ENCODE measurements at places on chromosomes 2 and 18.

- no peak for DNase-seq
These were observed 127.6 kb downstream of the TDRD15 start for GRCh38 chr2:21251216-21251980.

DNA sequence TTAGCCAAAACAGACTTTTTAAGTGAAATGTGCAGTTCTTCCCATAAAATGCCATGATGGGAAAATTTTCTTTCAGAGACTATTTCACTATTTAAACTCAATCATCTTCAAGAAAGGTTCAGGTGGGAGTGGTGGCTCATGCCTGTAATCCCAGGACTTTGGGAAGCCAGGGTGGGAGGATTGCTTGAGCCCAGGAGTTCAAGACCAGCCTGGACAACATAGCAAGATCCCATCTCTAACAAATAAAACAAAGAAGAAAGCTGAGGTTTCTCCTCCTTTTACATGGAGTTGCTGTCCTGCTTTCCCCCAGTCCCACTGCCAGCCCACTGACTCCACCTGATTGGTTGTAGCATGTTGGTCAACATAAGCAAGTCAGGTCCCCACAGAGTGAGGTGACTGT lies 25.8 kb upstream of the SOS1 start:
- no peak for DNase-seq

- no peak for DNase-seq
These were observed 300.0 kb upstream of the REV1 start for GRCh38 chr2:99789849-99790248.

DNA sequence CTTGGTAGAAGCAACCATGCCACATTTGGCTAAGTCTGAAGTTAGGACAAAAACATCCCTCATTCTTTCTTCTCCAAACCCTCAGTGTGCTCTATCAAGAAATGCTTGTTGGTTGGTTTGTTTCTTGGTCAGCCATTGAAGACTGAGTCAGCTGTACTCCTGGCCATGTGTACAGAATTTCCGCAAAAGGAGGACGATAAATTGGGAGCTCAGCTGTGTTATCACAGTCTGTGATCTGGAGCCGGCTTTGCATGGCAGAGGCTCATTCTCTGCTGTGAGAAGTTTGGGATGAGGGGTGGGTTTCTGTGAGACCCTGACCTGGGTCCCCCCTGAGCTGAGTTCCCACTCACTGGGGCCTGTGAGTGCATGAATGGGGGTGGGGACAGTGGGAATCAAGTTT lies 26.3 kb upstream of the E2F6 start:
- DNase-seq = no peak

- no peak for DNase-seq
These were observed 59.5 kb downstream of the MFSD6 start for GRCh38 chr2:190467575-190468083.

GRCh38 chr2:162579169-162579568 lies 235.2 kb downstream of the GCA start:
- DNase-seq = no peak

DNA sequence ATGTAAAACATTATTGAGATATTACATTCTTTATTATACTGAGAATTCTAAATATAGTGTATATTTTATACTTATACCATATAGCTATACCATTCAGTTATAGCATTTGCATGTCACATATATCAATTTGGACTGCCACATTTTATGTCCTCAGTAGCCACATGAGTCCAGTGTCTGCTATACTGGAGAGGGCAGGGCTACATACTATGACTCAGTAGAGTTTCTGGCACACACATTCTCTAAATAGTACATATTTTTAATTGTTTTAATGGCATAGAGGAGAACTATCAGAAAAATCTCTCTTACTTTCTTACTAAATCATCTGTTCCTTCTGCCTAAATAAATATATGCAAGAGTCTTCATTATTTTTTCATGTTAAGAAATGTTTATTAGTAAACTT lies 55.4 kb upstream of the COL5A2 start:
- DNase-seq = no peak

DNA sequence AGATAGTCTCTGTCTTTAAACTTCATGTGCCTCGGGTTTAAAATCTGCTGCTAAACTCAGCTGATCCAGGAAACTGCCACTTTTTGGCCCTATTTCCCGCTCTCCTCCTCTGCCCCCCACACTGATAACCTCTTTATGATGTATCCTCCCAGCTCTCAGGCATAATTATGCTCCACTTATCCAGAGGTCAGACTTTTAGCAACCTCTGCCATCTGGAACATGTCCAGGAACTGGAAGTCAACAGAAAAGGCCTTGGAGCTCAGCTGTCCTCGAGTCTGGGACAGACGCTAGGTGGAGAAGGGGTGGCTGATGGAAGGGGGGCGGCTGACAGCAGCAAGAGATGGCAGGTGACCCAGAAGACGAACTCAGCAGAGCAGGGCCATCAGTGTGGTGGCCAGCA lies 41.2 kb downstream of the ASAP2 start:
- no peak for DNase-seq

- no peak for DNase-seq
These were observed 563.1 kb upstream of the PIK3C3 start for GRCh38 chr18:41391616-41392595.

- no peak for DNase-seq
These were observed 94.4 kb downstream of the SGPP2 start for GRCh38 chr2:222518570-222519381.

DNA sequence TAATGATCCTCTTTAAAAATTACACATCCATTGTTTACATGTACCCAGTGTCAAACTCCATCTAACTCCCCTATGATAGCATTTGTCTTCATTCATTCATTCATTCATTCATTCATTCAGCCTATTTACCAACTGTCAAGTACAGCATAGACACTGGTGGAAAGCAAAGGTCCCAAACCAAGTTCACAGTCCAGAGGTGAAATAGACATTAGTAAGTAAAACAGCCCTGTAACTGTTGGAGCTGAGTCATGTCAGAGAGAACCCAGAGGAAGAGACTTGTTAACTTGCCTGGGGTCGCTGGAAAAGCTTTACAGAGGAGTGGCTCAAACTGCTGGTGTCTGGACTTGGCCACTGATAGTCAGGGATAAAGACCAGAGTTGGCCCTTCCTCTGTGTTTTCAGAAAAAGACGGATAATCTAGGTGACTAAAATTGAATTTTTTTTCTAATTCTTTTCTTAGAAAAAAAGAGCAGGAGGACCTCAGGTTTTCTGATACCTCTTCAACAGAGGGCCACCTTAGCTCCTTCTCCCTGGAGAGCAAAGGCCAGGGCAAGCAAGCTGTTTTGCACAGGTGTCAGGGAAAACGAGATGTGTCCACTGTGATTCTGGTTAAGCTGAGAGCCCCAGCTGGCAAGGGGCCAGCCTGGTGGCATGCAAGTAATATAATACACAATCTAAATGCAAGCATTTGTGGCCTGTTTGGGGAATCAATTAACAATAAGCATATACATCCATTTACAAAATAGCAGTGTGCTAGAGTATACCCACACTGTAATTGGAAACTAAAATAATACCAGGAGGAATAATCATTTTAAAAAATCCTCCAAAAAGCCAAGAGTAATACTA lies 96.7 kb upstream of the SLC14A2 start:
- DNase-seq = no peak

- DNase-seq = peak; percentile 2
These were observed 6.9 kb downstream of the OTX1 start for GRCh38 chr2:63057249-63058143.

DNA sequence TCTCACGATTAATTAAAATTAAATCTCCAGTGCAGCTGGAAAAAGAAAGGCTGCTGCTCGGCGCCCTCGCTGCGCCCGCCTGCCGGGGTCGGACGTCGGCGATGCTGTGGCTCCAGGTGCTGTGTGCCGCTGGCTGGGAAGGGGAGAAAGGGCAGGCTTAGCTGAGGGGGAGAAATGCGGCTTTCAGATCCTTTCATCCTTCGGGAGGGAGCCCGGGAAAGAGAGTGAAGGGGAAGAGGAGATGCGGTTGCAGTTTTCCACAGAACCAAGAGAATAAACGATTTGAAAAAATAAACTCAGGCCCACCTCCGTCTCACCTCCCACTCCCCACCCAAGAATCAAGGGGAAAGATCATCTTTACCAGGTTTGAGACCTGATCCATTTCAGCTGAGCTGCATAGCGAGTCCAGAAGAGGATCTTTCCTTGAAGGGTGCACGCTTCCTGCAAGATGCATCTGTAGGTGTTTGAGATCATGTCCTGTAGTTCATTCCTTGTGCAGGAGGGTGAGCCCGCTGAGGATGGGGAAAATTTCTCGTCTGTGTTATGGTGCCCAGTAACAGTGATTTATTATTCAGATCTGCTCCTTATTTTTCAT lies 495 bp downstream of the TMEM169 start:
- peak; percentile 12 for DNase-seq

- peak; percentile 20 for DNase-seq
These were observed 370 bp downstream of the KLHL29 start for GRCh38 chr2:23385351-23385747.

DNA sequence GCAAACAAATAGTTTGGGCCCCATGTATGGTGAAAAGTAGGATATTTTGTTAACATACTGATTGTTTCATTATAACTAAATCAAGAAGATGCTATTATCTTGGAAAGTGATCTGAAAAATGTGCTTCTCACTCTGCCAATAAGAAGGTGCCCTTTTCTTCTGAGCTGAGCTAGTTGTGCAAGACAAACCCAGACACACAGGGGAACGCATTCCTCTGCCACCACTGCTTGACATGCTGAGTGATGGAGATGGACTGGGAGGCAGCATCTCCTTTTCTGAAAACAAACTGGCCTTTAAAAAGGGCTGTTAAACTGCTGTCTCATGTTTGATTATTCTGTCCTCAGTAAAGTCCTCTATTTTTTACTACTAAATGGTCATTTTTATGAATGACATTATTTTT lies 1989.9 kb upstream of the CELF4 start:
- DNase-seq = no peak

GRCh38 chr2:43199492-43200488 lies 26.6 kb downstream of the ZFP36L2 start:
- no peak for DNase-seq

GRCh38 chr2:237734905-237735623 lies 63.5 kb upstream of the RBM44 start:
- no peak for DNase-seq

DNA sequence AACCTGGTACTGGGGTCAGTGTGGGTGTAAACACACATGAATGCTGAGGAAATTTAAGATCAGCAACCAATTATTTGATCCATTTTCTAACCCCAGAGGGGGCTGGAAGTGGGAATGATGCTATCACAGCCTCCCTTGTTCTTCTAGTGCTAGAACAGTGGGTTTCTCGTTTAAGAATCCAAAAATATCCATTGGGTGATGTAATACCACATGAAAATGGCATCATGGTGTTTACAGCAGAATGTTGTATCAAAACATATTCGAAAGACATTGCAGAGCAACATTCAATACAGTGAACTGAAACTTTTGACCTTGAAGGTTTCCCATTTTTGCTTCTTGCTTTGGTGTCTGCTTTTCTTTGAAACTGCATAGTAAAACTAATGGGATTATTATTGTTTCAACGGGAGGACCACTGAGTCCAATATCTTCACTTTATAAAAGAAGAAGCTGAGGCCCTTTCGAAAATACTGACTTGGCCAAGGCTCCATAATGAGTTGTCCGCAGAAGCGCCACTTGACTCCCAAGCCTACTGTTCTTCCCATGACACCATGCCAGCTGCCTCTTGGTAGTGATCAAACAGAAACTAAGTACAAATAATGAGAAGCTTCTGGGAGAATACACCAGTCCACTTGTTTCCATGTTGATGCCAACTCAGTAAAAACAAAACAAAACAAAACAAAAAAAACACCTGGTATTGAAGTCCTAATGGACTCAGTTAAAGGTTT lies 106.1 kb downstream of the COLEC12 start:
- no peak for DNase-seq

DNA sequence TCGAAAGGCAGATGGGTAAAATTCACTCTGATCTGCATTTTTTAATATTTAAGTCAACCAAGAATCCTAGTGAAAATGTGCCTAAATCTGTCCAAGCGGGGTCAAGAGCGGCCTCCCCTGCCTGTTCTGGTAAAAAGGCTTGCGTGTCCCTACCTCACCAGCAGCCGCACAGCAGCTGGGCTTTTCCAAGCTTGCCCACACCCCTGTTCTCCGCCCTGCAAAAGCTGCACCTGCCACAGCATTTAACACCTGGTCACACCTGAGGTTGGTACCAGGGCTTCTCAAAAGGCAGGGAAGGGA lies 25.8 kb upstream of the TMEM182 start:
- DNase-seq = no peak

Data from activated naive CD8-positive, alpha-beta T cell treated with anti-CD3 and anti-CD28 coated beads, Interleukin-2, amount 50 U/mL, for 24 hours (primary cell).